ENCODE measurements at places on chromosomes 2 and 18. TPM values are rescaled to one million over a fixed set of nuclear protein-coding genes. Genes with fewer than 3 reads are reported as not detected.

PMS1 gene
- 23.5 TPM for total RNA-seq

TMEM163 gene
- total RNA-seq, result 5.9 TPM

ARHGEF33 gene
- 2.3 TPM for total RNA-seq

PKDCC gene
- total RNA-seq, result 52.2 TPM

CNGA3 gene
- total RNA-seq, result not detected

RGPD3 gene
- total RNA-seq, result 0.19 TPM

NT5C1B gene
- total RNA-seq, result not detected

ATP6V1B1 gene
- total RNA-seq, result 37.9 TPM

LIMS3 gene
- 1.5 TPM for total RNA-seq

NDUFAF7 gene
- 15.1 TPM for total RNA-seq

DPYSL5 gene
- not detected for total RNA-seq

KCNG2 gene
- 0.76 TPM for total RNA-seq

CYB5A gene
- 243 TPM for total RNA-seq

CPLX4 gene
- not detected for total RNA-seq
